ENCODE measurements at places on chromosomes 2 and 18. TPM values are rescaled to one million over a fixed set of nuclear protein-coding genes. Genes with fewer than 3 reads are reported as not detected.

- DNase-seq: no peak
Observed at GRCh38 chr2:106991866-106992265, 105.9 kb upstream of the ST6GAL2 start.

DNA sequence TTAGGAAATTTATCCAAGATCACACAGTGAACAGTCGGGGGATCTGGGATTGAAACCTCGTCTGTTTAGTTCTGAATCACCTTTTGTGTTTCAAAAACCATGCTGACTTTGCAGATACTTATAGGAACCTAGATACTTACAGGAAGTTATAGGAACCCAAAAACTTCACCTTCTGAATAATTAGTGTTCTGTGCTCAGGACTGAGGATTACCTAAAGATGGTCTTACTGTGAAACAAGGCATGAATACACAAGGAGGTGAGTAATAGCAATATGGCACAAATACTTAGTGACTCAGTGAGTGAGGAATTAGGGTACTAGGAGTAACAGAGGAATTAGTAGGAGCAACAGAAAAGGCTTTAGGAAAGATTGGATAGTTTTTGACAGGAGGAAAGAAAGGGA is 145.5 kb downstream of the LRATD1 start:
- DNase-seq: no peak

- DNase-seq: no peak
Observed at GRCh38 chr2:219511547-219512325, 2.5 kb upstream of the ASIC4 start.

GRCh38 chr2:45264227-45265225 is 255.3 kb upstream of the SIX2 start:
- no peak for DNase-seq

GRCh38 chr2:130910931-130911330 is 74.2 kb downstream of the ARHGEF4 start:
- no peak for DNase-seq

DNA sequence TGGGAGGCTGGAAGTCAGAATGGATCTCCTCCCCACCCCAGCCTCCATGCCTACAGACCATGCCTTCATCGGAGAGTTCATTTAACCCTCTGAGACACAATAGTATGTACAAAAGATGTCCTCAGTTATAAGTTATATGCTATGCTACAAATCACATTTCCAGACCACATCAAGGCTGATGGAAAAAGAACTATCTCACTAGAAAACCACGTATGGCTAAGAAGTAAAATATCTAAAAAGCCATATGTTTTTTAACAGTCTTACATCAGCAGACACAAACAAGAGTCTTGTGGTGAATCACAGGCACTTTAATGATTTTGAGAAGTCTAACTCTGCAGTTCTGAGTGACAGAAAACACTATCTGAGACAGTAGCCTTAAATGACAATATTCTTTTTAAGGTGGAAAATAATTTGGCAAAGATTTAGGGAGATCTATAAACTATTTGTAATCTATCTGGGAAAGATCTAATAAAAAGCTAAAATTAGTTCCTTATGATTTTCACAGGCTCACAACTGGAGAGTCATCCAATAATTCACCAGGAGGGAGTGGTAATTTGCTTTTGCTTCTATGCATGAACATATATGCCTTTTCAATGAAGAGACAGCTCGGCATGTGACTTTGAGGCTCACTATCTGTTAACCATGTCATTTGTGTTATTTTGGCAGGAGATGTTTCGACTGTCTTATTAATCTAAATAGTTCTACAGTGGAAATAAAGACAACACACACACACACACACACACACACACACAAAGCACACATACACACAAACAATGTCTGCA is 197.5 kb downstream of the IRS1 start:
- no peak for DNase-seq

- no peak for DNase-seq
Observed at GRCh38 chr2:217413193-217413592, 553.3 kb upstream of the TNP1 start.

GRCh38 chr2:148596018-148596417 is 48.5 kb upstream of the EPC2 start:
- no peak for DNase-seq

GRCh38 chr2:45585267-45585861 is 25.7 kb downstream of the SRBD1 start:
- peak; percentile 58 for DNase-seq

- DNase-seq: peak; percentile 38
Observed at GRCh38 chr18:10057894-10058791, 144.3 kb downstream of the VAPA start.

- no peak for DNase-seq
Observed at GRCh38 chr2:197266477-197266876, 44.1 kb downstream of the ANKRD44 start.

DNA sequence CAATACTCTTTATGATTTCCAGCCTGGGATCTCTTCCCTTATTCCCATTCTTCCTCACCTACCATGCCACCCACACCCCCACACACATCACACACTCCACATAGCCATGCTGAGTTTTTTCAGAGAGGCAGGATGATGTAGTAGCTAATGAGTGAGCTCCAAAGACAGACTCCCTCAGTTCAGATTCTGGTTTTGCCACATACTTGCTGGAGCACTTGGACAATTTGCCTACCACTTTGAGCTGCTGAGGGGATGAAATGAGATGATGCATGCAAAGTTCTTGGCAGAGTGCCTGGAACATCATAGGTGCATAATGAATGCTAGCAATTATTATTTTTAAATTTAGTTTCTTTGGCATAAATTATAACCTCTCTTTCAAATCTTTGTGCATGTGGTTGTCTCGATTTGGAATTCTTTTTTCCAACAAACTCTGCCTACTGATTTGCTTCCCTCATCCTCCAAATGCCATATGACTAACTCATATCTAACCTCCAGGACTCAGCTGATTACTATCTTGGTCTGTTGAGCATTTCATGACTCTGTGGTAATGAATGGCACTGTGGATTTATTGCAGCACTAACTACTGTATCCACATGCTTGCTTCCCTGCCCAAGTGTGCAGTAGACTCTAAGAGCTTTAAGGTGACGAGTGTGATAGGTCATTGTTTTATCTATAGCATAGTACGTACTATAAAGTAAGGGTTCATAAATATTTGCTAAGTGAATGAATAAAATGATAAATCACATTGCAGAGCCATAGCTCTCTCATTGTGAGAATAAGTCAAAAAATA is 99.1 kb downstream of the TACR1 start:
- no peak for DNase-seq

DNA sequence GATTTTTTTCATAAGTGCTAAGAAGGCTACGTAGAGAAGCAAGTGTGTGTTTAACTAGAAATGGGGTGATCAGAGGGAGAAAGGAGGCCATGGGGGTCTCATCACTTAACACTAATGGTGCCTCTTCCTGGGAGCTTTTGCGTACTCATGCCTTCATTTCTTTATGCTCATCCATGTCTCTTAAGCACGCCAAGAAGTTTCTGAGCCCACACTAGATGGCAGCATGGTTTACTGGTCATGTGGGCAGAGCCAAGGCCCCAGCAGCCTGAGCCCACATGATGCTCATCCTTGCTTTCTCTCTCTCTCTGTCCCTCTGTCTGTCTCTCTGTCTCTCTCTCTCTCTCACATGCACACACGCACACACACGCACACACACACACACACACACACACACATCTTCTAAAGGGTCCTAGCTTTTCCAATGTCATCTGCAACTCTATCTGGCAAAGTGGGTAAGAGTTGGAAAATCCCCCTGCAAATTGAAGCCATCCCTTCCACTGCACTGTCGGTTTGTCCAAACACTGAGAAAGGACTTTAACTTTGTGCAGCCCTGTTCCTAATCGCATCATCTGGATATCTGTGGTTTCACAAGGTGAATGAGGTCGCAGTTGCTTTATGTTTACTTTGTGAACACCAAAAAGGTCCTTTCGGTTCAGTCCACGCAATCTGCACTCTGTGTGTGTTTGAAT is 137.1 kb upstream of the CCDC68 start:
- peak; percentile 71 for DNase-seq

GRCh38 chr2:64405581-64406406 is 48.2 kb upstream of the LGALSL start:
- no peak for DNase-seq

GRCh38 chr18:68568364-68569155 is 146.3 kb downstream of the TMX3 start:
- DNase-seq: no peak

DNA sequence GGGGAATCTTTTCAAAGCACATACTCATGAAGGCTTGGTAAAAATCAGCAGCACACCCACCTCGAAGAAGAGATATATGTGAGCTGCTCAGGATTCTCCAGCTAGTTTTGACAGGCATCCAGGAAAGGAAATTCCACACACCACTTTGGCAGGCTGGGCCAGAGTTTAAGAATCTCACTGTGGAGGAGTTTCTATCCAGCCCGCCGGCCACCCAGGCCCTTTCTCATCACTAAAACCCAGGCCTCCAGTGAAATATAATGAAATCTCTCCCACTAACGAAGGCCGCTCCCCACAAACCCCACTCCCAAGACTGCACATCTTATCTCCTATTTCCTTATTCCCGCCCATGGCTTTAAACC is 202.0 kb downstream of the GLI2 start:
- DNase-seq: no peak

GRCh38 chr2:217049422-217049821 is 189.6 kb upstream of the TNP1 start:
- no peak for DNase-seq

GRCh38 chr18:56161566-56162260 is 476.7 kb downstream of the TXNL1 start:
- peak; percentile 26 for DNase-seq

DNA sequence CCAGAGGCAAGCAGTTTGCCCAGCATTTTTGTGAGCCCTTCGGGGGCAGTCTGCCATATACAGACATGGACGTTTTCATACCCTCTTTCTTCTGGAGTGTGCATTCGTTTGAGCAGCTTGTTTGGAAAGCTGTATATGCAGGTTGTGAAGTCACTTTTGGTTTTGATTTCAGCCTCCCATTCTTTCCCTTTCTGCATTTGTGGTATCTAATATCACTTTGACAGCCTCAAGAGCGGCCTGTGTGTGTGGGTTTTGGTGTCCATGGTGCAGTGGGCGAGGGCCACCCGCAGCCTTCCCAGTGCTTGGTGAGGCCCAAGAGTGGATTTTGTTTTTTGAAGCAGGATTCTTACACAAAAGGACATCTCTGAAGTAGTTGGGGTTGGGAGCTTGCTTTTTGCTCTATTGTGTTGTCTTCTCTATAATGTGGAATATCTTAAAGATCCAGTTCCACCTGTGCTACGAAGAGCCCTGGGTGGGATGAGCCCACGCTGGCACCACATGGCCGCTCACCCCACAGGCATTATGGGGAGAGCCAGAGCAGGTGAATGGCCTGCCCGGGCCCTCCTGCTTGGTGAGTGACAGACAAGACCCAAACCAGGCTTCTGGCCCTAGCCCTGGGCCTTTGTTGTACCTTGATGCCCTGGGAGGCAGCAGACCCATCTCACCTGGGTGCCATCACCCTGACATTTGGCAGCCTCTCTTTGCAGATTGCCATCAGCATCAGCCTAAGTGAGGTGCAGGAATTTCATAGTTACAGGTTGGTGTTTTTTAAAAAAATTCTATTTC is 29.5 kb downstream of the INPP4A start:
- no peak for DNase-seq

DNA sequence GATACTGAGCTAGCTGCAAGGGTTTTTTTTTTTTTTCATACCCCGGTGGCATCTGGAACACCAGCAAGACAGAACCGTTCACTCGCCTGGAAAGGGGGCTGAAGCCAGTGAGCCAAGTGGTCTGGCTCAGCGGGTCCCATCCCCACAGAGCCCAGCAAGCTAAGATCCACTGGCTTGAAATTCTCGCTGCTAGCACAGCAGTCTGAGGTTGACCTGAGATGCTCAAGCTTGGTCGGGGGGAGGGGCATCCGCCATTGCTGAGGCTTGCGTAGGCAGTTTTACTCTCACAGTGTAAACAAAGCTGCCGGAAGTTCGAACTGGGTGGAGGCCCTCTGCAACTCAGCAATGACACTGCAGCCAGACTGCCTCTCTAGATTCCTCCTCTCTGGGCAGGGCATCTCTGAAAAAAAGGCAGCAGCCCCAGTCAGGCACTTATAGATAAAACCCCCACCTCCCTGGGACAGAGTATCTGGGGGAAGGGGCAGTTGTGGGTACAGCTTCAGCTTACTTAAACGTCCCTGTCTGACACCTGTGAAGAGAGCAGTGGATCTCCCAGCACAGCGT is 5.1 kb upstream of the MIB1 start:
- peak; percentile 80 for DNase-seq

Gene ANKRD23
- 3.5 TPM for total RNA-seq

Gene EPHA4
- 0.41 TPM for total RNA-seq

Gene TEX44
- not detected for total RNA-seq

Gene MDH1B
- total RNA-seq: not detected

Gene CIB4
- total RNA-seq: not detected

Gene RNF144A
- 0.10 TPM for total RNA-seq

Gene TMEM163
- total RNA-seq: not detected

Gene SULT1C4
- not detected for total RNA-seq

Gene SCYGR4
- total RNA-seq: not detected
